ENCODE measurements at places on chromosomes 11 and 22.

- DNase-seq = no peak
Measured at GRCh38 chr11:14029971-14030920, 67.7 kb downstream of the SPON1 start.

- DNase-seq = no peak
Measured at GRCh38 chr11:85896876-85897275, 41.7 kb downstream of the CCDC83 start.

DNA sequence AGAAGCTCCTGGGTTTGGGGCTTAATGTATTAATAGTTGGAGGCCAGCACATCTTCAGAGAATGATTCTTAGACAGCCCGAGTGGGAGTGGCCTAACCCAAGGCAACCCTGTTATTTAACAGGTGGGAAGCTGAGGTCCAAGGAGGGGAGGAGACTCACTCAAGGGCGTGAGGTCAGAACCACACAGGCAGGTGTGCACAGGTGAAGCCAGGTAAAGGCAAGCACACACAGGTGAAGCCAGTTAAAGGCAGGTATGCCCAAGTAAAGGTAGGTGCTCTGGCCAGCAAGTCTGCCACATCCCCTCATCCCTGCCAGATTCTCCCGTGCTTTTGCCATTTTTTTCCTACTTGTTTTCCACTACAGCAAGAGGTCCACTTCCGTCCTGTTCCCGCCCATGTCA is 2.9 kb upstream of the SHANK2 start:
- no peak for DNase-seq

DNA sequence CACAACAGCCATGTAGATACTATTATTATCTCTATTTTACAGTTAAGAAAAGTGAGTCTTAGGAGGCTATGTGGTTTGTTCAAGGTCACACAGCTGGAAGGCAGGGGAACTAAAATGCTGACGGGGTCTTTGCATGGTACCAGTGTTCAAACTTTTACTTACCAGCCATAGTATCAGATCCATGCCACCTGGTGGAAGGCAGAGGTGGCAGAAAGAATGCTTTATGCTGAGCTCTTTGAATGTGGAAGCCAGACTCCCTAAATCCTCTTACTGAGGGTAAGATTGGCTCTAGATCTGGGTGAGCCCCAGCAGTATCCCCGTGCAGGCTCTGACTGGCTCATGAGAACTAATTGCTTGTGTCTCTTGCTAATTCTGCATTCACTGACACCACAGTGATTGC is 54.3 kb upstream of the NAV2 start:
- no peak for DNase-seq

DNA sequence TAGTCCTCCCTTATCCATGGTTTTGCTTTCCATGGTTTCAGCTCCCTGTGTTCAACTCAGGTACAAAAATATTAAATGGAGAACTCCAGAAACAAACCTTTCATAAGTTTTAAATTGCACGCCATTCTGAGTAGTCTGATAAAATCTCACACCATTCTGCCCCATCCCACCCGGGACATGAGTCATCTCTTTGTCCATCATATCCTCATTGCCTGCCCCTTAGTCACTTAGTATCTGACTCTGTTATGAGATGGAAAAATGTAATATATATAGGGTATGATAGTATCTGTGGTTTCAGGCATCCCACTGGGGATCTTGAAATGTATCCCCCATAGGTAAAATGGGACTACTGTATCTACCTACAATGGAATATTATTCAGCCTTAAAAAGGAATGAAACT is 35.5 kb upstream of the FGF3 start:
- no peak for DNase-seq

- no peak for DNase-seq
Measured at GRCh38 chr22:19149047-19149883, 827 bp downstream of the GSC2 start.

All from DND-41 (cell line).